RPMI7951 (cell line): ENCODE measurements at places on chromosomes 16 and 17. TPM values are rescaled to one million over a fixed set of nuclear protein-coding genes. Genes with fewer than 3 reads are reported as not detected.

Gene MVD
- 27.8 and 31.3 TPM in 2 replicates for total RNA-seq

Gene NRN1L
- 1.3 TPM in 1 of 2 replicates, not detected in the other for total RNA-seq

Gene C16orf54
- total RNA-seq = 0.10 TPM in 1 of 2 replicates, not detected in the other

Gene PRAC1
- not detected in 2 replicates for total RNA-seq

Gene COTL1
- 168 and 172 TPM in 2 replicates for total RNA-seq

Gene CPNE7
- 1.3 and 2.6 TPM in 2 replicates for total RNA-seq

Gene CENPN
- total RNA-seq = 231 and 322 TPM in 2 replicates

Gene VASN
- total RNA-seq = 23.1 and 28.3 TPM in 2 replicates

Gene ZNF205
- total RNA-seq = 8.8 and 9.3 TPM in 2 replicates

Gene KRT33B
- total RNA-seq = 0.24 TPM in 1 of 2 replicates, not detected in the other

Gene HOXB3
- 3.2 and 7.9 TPM in 2 replicates for total RNA-seq

Gene ITGAD
- not detected in 2 replicates for total RNA-seq

Gene EXOC3L1
- total RNA-seq = 0.39 and 0.60 TPM in 2 replicates

Gene SLC47A2
- not detected in 2 replicates for total RNA-seq

Gene G6PC1
- not detected in 2 replicates for total RNA-seq

Gene NPTX1
- 2.5 and 4.6 TPM in 2 replicates for total RNA-seq

Gene USP43
- total RNA-seq = under 0.01 and 0.72 TPM in 2 replicates
